Smooth muscle cell of the pulmonary artery (primary cell): ENCODE measurements at places on chromosomes 7 and 10. TPM values are rescaled to one million over a fixed set of nuclear protein-coding genes. Genes with fewer than 3 reads are reported as not detected.

HYAL4 gene
- not detected in 2 replicates for total RNA-seq

CAPZA2 gene
- 149 and 170 TPM in 2 replicates for total RNA-seq

SEMA3E gene
- total RNA-seq, result 0.13 and 0.79 TPM in 2 replicates

ITGB8 gene
- 95.7 and 171 TPM in 2 replicates for total RNA-seq

SPDYE8 gene
- not detected in 2 replicates for total RNA-seq

MNX1 gene
- not detected in 2 replicates for total RNA-seq

CFAP46 gene
- 0.20 and 0.26 TPM in 2 replicates for total RNA-seq
